ENCODE measurements at places on chromosomes 5 and 9.

DNA sequence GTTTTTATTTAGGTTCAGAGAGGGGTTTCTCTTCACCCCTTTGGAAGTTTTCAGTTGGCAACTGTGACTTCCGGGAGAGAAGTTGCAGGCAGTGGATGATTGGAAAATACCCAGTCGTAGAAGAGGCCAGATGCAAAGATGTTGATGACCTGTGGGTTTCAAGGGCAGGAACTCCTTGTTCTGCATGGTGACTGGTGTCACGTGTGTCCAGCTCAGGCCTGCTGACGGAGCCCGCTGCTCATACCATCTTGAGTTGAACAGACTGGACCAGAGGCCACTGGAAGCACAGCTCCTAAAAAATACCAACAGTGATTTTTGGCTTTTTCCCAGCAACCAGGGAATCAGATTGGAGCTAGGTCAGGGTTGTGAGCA, 243.9 kb upstream of the KLF4 start:
- no peak for DNase-seq

GRCh38 chr9:111000202-111000601, 38.1 kb downstream of the LPAR1 start:
- DNase-seq: no peak

DNA sequence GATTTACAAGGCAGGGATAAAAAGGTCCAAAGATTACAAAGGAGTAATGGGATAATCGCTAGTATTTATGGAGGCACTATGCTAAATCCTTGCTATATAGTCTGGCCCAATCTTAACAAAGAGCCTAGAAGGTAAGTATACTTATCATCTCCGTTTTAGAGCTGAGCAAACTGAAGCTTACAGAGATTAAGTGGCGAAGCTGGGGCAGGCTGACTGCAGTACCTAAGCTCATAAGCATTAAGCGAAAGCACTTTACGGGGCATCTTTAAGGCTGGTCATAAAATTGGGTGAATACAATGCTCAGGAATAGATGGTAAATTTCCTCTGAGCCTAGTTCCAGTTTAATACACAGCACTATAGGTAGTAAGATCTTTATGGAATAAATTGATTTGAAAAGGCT, 30.0 kb upstream of the ZNF366 start:
- DNase-seq: no peak

- no peak for DNase-seq
Measured at GRCh38 chr5:72417333-72418062, 89.7 kb downstream of the ZNF366 start.

DNA sequence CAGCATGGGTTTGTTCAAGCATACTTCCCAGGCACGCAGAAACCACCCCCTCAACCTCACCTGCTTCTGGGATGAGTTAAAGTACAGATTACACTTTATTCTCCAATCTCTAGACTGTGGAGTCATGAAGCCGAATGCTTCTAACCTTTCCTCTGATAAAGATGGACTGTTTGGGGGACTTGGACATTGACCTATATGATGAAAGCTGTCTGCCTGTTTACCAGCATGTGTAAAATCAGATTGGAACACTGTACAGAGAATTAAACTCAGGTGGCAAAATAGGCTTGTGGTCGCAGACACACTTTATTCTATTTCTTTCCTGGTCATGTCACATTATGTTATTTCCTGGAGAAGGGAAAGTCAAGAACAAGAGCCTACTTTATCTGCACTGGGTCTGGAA, 25.7 kb downstream of the IL9 start:
- DNase-seq: no peak

DNA sequence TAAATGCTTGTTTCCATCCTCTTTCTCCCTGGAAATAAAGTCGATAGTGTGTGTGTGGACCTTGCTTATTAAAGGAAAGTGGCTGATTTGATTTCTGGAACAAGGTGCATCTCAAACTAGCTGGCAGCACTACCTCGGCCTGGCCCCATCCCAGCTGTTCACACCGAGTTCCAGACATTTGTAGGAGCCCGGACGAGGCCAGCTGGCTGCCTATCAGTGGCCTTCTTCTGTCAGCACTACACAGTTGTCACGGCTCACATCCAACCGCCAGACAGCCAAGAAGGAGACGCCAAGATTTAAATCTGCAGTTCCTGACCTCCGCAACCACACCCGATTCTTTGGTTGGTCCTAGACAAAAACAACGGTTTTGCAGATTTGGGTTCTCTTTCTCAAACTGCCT, 63.6 kb downstream of the PALM2AKAP2 start:
- no peak for DNase-seq

DNA sequence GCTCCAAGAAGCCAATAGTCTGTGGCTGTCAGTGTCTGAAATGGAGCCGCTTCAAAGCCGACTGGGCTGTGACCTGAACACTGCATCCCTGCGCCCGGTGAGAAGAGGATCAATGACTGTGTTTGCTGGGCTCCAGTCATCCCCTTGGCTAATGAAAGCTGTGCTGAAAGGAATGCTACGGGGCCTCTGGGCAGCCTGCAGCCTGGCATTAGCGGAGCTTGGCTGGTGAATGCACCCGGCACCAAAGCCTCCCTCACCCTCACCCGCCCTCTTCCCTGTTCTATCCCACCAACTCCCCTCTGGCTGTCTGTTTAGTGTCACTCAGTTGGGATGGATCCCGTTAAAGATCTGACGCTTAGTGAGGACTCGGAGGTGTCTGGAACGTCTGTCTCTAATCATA, 355.3 kb downstream of the BNC2 start:
- no peak for DNase-seq

- DNase-seq: no peak
Measured at GRCh38 chr9:84140535-84141101, 160.0 kb downstream of the RMI1 start.

All from GM12891 (cell line).